Left renal cortex interstitium (tissue), 4 donors: ENCODE measurements at places on chromosomes 16 and 17.

DNA sequence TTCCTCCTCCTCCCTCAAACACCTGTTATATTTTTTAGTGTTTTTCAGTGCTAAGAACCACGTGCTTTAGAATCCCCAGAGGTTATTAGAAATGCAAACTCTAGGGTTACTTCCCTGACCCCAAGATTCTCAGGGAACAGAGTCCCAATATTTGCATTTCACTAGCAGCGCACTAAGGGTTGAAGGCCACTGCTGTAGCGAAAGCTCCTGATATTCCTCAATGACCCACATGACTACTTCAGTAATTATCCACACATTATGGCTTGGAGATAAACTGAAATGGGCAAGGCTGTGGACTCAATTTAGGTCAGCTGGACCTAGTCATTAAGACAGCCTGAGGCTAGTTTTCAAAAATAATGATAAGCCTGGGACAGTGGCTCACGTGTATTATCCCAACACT lies 78.5 kb upstream of the BCAR1 start:
- DNase-seq = no peak

GRCh38 chr17:44069974-44070454 lies 521 bp upstream of the G6PC3 start:
- no peak for DNase-seq

DNA sequence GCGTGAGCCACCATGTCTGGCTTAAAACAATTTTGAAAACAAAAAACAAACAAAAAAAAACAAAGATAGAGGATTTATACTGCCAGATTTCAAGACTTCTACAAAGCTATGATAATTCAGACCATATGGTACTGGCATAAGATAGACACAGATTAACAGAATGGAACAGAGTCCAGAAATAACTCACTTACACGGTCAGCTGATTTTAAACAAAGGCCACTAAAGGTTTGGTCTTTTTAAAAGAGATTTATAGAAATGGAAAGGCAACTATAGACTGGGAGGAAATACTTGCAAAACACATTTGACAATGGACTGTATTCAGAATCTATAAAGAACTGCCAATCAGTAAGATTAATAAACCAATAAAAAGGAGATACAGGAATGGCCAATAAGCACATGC lies 48.6 kb upstream of the MNT start:
- no peak for DNase-seq

- no peak for DNase-seq
Measured at GRCh38 chr17:43342589-43342890, 56.3 kb upstream of the ARL4D start.

DNA sequence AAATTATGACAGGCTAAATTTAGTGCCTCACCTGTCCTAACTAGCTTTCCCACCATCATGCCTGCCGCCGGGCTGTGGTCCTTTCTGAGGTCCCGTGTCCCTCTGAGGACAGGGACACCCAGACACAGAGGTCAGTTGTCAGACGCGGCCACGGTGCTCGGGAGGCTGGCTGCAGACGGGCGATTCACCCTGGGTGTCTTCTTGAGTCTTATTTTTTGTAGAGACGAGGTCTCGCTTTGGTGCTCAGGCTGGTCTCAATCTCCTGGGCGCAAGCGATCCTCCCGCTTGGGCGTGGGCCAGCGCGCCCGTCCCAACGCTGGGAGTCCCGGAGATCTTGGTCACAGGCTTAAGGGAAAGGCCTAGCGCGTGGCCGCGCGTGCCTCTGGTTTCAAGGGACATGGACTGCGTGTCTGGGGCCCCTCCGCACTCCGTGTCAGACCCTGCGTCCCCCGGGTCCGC lies 797 bp upstream of the RAB11FIP3 start:
- DNase-seq = no peak

DNA sequence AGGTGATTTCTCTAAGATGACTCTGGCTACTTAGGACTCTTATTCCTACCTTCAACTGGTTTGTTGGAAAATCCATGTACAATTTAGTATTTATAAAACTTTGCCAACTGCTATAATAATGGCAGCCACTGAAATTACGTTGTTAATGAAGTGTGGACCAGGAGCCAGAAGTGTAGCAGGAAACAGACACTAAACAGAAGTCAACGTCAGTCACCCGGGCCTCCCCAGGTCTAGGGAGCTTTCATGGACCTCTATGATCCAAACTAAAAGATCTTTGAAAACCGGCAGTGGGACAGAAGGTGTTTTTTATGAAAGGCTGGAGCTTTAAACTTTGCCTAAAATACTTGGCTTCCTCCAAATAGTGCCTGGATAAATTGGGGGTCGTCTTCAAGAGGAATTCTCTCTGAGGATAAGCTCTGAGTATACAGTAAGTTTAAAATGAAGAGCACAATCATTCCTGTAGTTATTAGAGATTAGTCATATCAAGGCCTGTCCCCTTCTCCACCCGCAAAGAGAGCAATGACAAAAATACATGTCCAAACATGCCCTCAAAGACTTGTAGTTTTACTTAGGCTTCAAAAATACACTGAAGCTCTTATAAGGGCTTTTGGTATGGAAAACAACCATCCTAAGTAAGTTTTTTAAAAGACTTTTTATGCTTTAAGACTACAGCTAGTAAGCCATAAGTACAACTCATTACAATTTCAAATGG lies 34.6 kb downstream of the DCUN1D3 start:
- no peak for DNase-seq
